Astrocyte (in vitro differentiated cells and primary cell): ENCODE measurements at places on chromosomes 2 and 18. TPM values are rescaled to one million over a fixed set of nuclear protein-coding genes. Genes with fewer than 3 reads are reported as not detected.

- no peaks in the 10 kb centered on the region for H3K36me3 ChIP-seq
- no peak overlapping the region for H3K27ac ChIP-seq
- H3K4me1 ChIP-seq: peaks cover 4% of the 10 kb centered on the region
- no peak overlapping the region for H3K4me3 ChIP-seq
- no peaks in the 10 kb centered on the region for H3K27me3 ChIP-seq
- DNase-seq: no peak
Measured at GRCh38 chr2:231374771-231375170, 20.7 kb upstream of the B3GNT7 start.

DNA sequence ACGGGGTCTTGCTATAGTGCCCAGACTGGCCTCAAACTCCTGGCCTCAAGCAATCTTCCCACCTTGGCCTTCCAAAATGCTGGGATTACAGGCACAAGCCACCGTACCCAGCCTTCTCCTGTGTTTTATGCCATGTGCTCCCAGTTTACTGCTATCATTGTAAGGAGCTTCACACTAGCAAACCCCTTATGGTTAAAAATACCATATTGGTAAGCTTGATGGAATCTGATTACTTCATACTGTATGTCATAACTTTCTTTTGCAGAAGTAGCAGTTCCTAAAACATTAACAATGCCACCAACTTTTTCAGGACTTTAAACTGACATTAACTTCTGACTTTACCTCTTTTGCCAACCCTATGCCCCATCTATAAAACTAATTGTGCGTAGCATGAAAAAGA is 36.2 kb downstream of the HAT1 start:
- peak; percentile 65 for DNase-seq
- no peaks in the 10 kb centered on the region for H3K27me3 ChIP-seq
- H3K4me1 ChIP-seq: peaks cover 5% of the 10 kb centered on the region
- no peak overlapping the region for H3K27ac ChIP-seq
- no peaks in the 10 kb centered on the region for H3K36me3 ChIP-seq

GRCh38 chr2:199631129-199631528 is 173.4 kb upstream of the SATB2 start:
- H3K27me3 ChIP-seq: no peaks in the 10 kb centered on the region
- no peaks in the 10 kb centered on the region for H3K36me3 ChIP-seq
- H3K27ac ChIP-seq: no peak overlapping the region
- no peak overlapping the region for H3K4me3 ChIP-seq

DNA sequence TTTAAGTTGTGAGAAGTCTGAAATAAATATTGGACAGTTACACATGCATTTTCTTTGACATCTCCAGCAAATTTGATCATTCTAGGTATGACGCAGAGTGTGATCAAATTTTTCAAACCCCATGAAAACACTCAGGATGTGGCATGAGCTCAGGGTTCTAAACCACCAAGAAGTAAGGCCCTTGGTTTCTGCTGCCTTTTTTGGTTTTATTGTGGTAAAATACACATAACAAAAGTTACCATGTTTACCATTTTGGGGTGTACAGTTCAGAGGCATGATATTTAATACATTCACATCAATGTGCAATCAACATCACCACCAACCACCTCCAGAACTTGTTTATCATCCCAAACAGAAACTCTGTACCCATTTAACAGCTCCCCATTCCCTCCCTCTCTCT is 64.3 kb upstream of the TTN start:
- H3K4me1 ChIP-seq: no peaks in the 10 kb centered on the region
- no peak overlapping the region for H3K27ac ChIP-seq
- H3K4me3 ChIP-seq: no peak overlapping the region
- DNase-seq: no peak
- no peaks in the 10 kb centered on the region for H3K36me3 ChIP-seq

DNA sequence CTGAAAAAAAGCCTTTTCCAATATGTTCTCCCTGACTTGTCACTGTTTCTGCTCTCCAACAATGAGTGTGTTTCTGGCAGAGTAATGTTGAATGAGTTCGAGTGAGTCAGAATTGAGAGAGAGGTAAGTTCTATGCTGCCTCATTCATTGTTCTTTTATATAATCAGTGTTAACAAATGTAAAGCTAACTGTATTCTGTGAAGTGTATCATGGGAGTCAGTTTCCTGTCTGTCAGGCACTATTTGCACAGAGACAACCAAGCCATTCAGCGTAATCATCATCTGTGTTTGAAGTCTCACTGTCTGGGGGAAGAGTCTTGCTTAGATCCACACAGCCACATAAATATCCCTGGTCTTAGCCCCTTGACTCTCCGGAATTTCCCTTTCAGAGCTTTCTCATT is 22.0 kb upstream of the UPP2 start:
- peak; percentile 40 for DNase-seq
- H3K36me3 ChIP-seq: no peaks in the 10 kb centered on the region
- no peak overlapping the region for H3K4me3 ChIP-seq
- no peak overlapping the region for H3K27ac ChIP-seq
- H3K27me3 ChIP-seq: no peaks in the 10 kb centered on the region
- H3K4me1 ChIP-seq: no peaks in the 10 kb centered on the region

The CPO gene
- total RNA-seq: not detected in 2 replicates

- no peak overlapping the region for H3K4me3 ChIP-seq
- H3K27me3 ChIP-seq: no peaks in the 10 kb centered on the region
- H3K4me1 ChIP-seq: no peaks in the 10 kb centered on the region
- DNase-seq: peak; percentile 26
- H3K27ac ChIP-seq: no peak overlapping the region
- peaks cover 2% of the 10 kb centered on the region for H3K36me3 ChIP-seq
Measured at GRCh38 chr2:74045454-74045853, 60.7 kb downstream of the TET3 start.

DNA sequence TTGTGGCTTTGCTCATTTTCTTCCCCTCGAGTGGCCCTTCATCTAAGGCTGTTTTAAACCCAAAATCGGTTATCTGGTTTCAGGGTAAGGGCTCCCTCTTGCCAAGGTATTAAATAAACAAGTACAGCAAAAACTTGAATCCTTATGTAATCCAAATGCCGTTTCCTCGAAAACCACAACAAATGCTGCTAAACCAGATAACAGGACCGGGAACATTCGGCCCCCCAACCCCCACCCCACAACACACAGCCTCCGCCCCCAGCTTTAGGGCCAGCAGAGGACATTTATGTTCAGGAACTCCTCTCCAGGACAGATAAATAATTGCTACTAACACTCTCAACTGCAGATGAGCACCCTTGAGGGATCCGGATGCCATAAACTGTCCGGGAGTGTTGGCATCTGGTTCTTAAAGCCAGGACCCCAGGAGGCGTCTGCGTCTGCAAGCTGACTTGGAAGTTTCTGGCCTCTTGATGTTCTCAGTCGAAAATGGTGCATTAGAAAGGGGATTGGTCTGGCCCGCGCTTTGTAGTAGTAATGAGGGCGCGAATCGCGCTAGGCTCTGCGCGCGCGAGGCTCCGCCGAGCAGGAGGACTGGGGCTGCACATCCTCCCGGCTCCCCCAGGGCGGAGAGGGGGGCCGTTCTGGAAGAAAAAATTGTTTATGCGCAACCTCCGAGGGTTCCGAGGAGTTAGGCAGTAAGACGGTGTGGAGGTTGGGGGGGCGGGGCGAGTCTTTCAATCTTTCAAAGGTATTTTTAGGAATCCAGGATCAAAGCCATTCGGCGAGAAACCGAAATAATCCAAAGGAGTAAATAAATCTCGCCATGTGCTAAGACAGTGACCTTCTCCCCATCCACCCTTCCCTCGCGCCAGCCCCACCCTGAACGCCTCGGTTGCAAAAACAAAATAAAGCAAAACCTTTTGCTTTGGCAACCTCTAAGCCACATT is 3.9 kb upstream of the ID2 start:
- H3K36me3 ChIP-seq: no peaks in the 10 kb centered on the region
- H3K27me3 ChIP-seq: no peaks in the 10 kb centered on the region
- DNase-seq: peak; percentile 82
- peak overlapping the region; percentile 59 for H3K4me3 ChIP-seq
- H3K27ac ChIP-seq: peak overlapping the region; percentile 93
- H3K4me1 ChIP-seq: peaks cover 39% of the 10 kb centered on the region

DNA sequence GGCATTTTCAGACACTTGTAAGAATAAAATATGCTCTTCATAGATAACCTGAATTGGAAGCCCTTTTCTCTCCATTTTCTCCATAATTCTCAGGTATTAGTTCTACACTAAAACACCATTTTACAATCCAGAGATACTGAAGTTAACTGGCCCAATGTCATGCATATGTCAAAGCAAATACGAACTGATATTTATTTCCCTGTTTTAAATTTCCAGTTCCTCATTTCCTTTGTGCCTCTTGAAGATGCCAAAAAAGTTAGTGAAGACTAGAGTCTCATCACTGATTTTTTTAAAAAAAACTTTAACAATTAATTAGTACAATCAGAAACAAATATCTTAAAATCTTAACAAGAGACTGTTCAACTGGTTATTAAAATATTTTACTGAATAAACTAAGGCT is 52.8 kb upstream of the ITGB6 start:
- no peaks in the 10 kb centered on the region for H3K27me3 ChIP-seq
- H3K27ac ChIP-seq: no peak overlapping the region
- H3K36me3 ChIP-seq: no peaks in the 10 kb centered on the region

The CDH2 gene
- total RNA-seq: 326 and 363 TPM in 2 replicates

DNA sequence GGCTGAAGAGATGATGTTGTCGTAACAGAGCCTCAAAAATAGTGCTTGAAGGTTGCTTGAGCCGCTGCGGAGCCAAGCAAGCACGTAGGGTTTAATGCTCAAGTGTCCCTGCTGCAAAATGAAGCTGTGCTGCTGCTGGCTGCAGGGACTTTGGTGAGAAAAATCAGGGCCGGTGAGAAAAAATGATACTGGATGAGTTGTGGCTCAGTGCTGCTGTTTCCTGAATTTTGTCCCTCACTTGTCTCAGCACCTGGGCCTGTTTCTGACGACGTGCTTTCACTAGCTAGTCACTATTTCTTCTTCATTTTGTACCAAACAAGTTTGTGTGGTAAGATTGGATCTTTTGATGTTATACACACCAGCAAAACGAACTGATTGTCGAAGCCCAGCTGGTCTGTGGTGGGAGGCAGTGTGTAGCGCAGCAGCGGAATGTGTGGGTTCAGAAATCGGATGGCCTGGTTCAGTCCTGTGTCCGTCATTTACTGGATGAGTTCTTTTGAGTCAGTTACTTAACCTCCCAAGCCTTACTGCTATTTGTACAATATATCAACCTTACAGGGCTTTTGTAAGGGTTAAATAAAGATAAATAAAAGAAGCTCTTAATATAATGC is 172.8 kb upstream of the FOSL2 start:
- H3K4me3 ChIP-seq: no peak overlapping the region
- H3K27me3 ChIP-seq: no peaks in the 10 kb centered on the region
- peak; percentile 36 for DNase-seq
- H3K27ac ChIP-seq: no peak overlapping the region

- peaks cover 55% of the 10 kb centered on the region for H3K27me3 ChIP-seq
- DNase-seq: peak; percentile 39
- H3K4me3 ChIP-seq: no peak overlapping the region
- H3K27ac ChIP-seq: no peak overlapping the region
Measured at GRCh38 chr18:79528846-79529245, 133.1 kb downstream of the NFATC1 start.

The ZNF532 gene
- 128 and 135 TPM in 2 replicates for total RNA-seq

DNA sequence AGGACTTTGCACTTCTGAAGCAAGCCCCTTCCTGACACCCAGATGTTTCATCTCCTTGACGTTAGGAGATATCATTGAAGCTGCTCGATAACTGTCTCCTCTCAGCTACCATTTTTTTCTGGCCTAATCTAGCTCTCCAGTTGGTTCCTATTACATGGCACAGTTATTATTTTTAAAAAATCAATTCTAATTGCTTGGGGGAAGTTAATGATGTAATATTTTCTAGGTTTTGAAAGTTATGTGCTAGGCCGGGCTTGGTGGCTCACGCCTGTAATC is 22.5 kb upstream of the RAB31 start:
- peaks cover 32% of the 10 kb centered on the region for H3K4me1 ChIP-seq
- no peak for DNase-seq
- H3K27ac ChIP-seq: no peak overlapping the region
- H3K4me3 ChIP-seq: no peak overlapping the region
- H3K36me3 ChIP-seq: no peaks in the 10 kb centered on the region

GRCh38 chr2:101047774-101048173 is 45.7 kb downstream of the RPL31 start:
- no peak for DNase-seq
- no peaks in the 10 kb centered on the region for H3K36me3 ChIP-seq
- no peak overlapping the region for H3K27ac ChIP-seq
- no peak overlapping the region for H3K4me3 ChIP-seq

GRCh38 chr2:175004980-175005732 is at the start of gene CHN1:
TSS of gene CHN1 (minus strand) at chr2:175005381. CDS start at chr2:175004912, 469 bp downstream.
- DNase-seq: peak; percentile 53
- H3K36me3 ChIP-seq: no peaks in the 10 kb centered on the region
- peak within 1 kb of the TSS; percentile 66 for H3K4me3 ChIP-seq
- H3K27me3 ChIP-seq: peaks cover 38% of the 10 kb centered on the region
- no peak within 1 kb of the TSS for H3K27ac ChIP-seq

DNA sequence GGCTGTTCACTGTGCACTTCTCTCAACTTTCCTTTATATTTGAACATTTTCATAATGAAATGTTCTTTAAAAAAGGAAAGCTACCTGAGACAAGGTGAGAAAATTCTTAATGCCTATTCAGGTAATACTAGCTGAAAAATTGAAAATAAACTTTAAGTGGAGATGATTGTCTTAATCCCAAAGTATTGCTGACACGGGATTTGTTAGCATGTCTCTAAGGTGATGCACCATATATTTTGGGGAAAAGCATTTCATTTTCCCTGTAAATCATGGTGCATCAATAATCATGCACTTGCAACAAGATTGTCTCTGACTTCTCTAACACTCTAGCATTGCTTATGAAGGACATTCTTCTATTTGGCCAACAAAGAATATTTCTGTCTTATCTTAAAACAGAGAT is 848.0 kb downstream of the DPP10 start:
- no peaks in the 10 kb centered on the region for H3K36me3 ChIP-seq
- no peak for DNase-seq
- H3K27me3 ChIP-seq: no peaks in the 10 kb centered on the region
- no peak overlapping the region for H3K27ac ChIP-seq
- no peak overlapping the region for H3K4me3 ChIP-seq
- H3K4me1 ChIP-seq: no peaks in the 10 kb centered on the region

GRCh38 chr2:239355139-239355538 is 45.7 kb downstream of the HDAC4 start:
- H3K27ac ChIP-seq: no peak overlapping the region
- DNase-seq: peak; percentile 19
- no peaks in the 10 kb centered on the region for H3K36me3 ChIP-seq
- no peaks in the 10 kb centered on the region for H3K4me1 ChIP-seq
- no peaks in the 10 kb centered on the region for H3K27me3 ChIP-seq
- H3K4me3 ChIP-seq: no peak overlapping the region

GRCh38 chr2:10546975-10547391 is 98.9 kb upstream of the ODC1 start:
- H3K27ac ChIP-seq: no peak overlapping the region
- no peak overlapping the region for H3K4me3 ChIP-seq
- peaks cover 3% of the 10 kb centered on the region for H3K27me3 ChIP-seq
- no peak for DNase-seq
- peaks cover 5% of the 10 kb centered on the region for H3K4me1 ChIP-seq
